ENCODE measurements at places on chromosomes 1 and 21.

DNA sequence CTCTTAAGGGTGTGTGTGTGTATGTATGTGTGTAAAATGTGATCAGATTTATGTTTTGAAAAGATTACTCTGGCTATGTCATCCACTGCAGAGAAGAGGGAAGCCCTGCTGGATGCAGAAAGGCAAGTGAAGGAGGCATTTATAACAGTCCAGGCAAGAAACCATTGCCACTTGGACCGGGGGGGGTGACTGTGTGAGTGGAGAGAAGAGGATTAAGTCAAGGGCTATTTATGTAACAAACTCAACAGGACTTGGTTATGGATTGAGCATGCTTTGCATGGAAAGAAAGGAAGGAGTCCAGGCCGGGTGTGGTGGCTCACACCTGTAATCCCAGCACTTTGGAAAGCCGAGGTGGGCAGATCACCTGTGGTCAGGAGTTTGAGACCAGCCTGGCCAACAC, 143.0 kb downstream of the URB2 start:
- DNase-seq = no peak

DNA sequence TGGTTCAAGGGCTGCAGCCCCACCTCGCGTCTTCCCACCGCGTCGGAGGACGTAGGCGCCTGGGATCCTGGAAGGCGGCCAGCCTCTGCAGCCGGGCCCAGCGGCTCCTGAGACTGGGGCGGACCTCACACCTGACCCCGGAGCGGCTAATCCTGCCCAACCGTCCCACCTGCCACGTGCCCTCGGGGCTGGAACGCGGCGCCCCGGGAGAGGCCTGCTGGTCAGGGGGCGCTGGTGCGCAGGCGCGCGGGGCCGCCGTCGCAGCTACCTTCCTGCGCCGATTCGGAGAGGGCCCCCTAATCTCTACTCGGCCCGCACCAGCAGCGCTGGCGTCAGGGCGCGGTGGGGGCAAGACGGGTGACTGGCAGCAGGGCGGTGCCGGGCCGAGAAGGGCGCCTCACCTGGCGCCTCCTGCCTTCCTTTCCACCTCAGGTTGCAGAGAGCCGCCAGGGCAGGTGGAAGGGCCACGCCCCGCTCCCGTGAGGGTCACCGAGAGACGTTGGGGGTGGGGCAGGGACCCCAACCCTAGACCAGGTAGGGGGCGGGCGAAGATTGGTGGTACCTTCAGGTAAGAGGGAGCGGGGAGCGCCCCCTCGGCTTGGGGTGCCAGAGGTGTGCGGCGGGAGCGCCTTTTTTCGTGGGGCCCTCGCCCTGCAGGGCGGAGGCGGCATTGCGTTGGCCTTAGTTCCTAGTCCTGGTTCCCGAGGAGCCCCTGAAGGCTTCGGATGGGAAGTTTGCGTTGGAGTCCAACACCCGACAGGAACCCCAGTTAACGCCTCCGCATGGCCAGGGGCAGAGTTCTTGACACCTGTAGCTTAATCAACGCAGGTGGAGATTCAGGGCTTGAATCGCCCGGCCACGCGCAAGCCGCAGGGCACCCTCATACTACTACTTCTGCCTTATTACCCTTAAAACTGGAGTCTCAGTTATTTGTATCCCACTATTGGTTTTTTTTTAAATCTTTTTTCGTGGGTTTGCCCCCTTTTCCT, at the start of gene TDRD5:
TDRD5 (plus strand) TSS at position 241 of the 989 bp plus-strand sequence. CDS start 784 bp downstream, outside the sequence.
- DNase-seq = no peak

DNA sequence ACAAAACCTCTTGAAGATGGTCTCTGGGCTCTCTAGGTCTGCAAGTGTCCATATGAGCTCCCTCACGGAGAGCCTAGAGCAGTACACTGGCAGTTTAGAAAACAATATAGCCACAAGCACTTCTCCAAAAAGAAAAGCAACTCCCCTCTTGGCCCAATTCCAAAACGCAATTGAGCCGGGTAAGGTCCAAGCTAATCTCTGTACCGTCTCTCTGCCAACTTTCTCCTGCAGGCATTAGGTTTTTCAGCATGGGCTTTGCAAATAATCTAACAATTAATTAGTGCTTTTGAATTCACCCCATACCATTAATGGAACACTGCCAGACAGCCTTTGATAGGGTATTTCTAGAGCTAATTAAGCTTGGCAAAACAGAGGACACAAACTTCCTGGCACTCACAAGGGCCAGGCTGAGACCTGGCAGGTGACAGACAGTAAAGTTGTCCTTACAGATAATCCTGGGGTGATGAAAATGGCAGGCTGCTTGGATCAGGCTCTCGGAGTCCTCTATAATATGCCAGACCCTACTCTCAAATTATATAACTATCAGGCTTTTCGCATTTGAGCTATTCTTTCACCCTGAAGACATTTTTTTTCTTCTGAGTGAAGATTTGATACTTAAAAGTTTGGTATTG, 39.8 kb downstream of the TGFBR3 start:
- no peak for DNase-seq

DNA sequence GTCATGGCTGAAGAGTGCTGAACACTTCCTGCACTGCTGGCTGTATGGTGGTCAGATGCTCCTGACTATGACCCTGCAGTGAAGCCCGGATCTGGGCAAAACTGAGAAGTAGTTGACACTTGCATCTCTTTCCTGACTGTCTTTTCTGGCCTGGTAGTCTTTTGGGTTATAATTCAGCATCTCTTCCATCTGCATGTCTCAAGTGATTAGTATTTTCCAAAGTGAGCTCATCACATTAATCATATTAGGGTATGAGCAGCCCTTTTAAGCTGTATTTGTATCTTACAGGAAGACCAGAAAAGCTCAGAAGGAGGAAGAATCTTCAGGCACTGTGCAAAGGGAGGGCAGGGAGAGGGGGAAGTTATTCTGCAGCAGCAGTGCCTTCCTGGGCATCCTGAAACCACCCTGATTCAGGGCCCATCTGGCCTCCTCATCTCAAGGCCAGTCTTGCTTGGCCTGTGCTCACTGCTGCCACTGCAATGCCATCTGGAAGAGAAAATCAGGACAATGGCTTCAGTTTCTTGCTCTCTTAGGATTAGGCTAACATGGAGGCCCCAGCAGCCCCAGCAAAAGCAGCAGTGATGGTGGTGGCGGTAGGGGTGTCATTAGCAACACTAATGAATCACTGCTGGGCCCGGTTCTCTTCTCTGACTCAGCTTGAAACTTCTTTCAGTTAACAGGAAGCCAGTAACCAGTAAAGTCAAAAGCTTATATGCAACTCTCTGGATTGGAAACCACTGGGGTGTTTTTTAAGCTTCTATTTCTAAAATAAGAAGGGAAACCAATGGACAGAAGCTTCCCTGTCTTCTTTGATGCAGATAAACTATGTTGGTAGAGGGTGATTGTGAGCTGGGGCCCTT, 63.3 kb upstream of the WDR26 start:
- DNase-seq = no peak

- no peak for DNase-seq
Measured at GRCh38 chr1:181057079-181057478, 23.3 kb downstream of the MR1 start.

DNA sequence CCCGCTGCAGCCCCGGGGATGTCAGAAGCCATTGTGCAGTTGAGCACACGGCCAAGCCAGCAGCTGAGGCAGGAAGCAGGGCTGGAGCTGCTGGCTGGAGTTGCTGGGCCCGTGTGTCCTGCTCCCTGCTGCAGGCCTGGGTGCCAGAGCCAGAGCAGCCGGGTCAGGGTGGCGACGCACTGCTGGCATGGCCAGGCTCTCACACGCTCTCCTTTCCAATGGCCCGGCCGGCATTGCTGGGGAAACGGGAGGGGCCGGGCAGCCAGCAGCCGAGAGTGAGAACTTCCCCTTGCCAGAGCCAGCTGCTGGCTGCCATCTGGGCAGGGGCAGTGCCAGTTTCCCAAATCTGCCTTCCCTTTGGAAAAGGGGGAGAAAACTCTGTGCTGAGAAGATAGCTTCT, 82.4 kb upstream of the PROX1 start:
- no peak for DNase-seq

GRCh38 chr21:39326607-39327307, 13.3 kb upstream of the BRWD1 start:
- DNase-seq = no peak

GRCh38 chr1:13784971-13785370, 85.0 kb downstream of the PRDM2 start:
- DNase-seq = no peak

- no peak for DNase-seq
Measured at GRCh38 chr1:162389021-162389818, 7.7 kb downstream of the C1orf226 start.

- no peak for DNase-seq
Measured at GRCh38 chr1:19771350-19771749, 28.4 kb downstream of the TMCO4 start.

DNA sequence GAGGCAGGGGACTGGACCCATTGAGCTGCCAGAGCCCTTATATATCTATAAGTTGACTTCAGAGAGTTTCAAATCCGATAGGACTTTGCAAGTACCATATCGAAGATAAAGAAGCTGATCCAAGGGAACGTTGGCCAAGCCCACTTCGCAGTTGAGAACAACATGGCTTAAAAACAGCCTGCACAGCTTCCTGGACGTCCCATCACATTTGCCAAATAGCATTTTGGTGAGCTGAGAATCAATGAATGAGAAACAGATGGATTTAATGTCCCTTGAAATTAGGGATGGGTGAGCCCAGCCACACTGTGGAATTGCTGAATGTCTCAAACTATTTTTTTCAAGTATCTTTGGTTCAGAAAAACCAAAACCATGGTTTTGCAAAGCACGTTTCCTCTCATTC, 64.8 kb downstream of the KCNJ15 start:
- DNase-seq = no peak

DNA sequence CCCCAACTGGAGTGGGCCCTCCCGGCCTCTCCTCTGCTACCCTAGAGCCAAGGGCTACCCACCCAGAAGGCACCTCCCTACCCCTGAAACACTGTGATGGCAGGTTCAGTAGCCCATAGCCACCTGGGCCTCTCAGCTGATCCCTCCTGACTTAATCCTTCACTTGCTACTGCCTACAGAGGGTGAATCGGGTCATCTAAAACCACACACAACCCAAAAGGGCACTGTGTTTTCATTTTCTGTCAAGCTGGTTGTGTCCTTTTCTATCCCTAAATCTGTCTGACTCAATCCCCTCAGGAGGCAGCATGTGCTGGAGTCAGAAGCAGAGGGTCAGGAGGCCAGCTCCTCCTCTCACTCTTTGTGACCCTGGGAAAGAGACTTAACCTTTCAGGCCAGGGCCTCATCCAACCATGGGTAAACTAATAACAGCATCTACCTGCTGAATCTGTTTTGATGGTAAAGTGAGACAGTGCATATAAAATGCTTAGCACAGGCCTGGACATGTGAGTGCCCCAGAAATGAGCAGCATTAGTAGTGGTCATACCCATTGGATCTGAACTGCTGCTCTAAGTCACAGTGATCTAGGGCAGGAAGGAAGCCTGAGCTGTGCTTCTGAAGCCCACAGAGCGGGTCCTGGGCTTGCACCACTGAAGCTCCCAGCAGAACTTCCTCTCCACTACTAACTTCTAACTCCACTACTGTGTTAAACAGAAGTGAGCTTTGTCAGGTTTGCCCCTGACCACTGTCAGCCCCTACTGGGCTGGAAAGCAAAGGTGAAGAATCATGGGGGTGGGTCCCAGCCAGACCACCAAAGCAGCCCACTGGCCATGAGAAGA, 11.0 kb downstream of the PMVK start:
- DNase-seq = no peak

DNA sequence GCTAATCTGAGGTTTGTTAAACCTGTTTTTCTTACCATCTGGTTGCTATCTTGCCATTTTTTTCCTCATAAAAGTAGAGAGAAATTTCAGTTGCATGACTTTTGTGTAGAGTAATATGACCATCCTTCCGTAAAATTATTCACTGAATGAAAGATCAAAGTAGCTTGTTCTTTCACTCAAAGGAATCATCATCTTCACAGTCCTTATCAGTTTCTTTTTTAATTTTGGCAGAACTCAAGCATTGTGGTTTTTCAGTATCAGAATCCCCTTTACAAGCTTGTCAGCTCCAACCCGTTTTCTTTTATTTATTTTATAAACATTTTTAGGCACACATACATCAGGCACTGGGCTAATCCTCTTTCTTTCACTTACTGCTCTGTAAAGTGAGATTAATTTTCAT, 91.7 kb downstream of the UBE2U start:
- DNase-seq = no peak

GRCh38 chr1:24252185-24252780, 65.2 kb upstream of the IFNLR1 start:
- no peak for DNase-seq

DNA sequence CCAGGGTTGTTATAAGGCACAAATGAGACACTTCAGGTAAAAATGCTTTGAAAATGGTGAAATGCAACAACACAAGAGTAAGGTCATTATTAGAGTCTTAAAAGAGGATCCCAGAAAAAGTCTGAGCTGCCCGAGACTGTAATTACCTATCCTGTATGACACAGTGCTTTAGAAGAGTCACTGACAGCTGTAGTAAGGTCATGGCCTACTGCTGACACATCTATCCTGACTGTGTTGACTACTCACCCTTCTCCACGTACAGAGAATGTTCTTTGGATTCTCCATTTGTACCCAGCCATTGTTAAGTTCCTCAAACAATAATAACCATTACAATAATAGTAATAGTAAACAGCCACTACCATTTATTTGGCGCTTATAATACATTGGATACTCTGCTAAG, 104.4 kb downstream of the CACHD1 start:
- no peak for DNase-seq

DNA sequence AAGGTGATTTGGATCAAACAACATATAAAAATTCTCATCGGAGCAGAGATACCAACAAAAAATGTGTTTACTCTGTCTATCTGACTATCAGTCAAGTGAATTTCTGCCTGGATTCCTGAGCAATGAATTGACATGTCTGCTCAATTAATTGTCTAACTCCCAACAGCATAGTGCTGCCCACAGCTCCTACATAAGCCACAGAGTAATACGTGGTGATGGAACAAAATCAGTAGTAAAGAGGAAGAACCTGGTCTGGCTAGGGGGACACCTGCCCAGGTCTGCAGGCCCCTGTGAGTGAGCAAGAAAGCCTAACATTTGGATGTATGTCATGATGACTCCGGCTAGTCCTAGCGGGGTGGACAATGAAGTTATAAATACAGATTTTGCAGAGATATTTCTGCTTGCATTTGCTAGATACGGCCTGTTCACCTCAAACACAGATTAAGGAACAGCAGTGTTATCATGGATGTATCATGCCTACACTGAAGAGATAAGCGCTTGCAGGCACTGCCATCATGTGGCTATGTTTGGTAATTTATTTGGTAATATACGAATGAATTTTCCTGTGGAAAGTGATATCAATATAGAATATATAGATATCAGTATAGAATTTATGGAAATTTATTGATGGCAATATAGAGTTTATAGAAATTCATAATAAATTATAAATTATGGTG, 69.6 kb upstream of the LRRC8B start:
- DNase-seq = peak; percentile 52

DNA sequence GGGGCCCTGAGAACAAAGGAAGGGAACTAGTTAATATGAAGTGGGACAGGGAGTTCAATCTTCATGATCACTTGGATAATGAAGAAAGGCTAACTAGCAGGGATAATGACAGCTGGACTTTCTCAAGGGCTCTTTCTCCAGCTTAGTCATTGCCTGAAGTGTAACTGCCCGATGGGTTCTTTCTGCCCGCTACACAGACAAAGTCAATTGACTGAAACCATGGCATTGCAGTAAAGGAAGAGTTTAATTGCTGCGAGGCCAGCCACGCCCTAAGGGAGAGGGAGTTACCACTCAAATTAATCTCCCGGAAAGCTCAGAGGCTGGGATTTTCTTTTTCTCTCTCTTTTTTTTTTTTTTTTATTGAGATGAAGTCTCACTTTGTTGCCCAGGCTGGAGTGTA, 16.6 kb upstream of the SLC2A5 start:
- no peak for DNase-seq
